ENCODE measurements at places on chromosomes 1 and 21. TPM values are rescaled to one million over a fixed set of nuclear protein-coding genes. Genes with fewer than 3 reads are reported as not detected.
A peak's percentile ranks its signal among the peaks of the same experiment; 100 is the strongest.

Gene FCRL4
- 0.15 TPM for polyA plus RNA-seq

Gene CELF3
- 4.3 TPM for polyA plus RNA-seq

Gene NOTCH2
- 0.92 TPM for polyA plus RNA-seq

Gene CFHR4
- not detected for polyA plus RNA-seq

Gene COA7
- polyA plus RNA-seq, result 5.4 TPM

Gene PTCH2
- 0.50 TPM for polyA plus RNA-seq

Gene OR2M3
- not detected for polyA plus RNA-seq

Gene FABP3
- 73.5 TPM for polyA plus RNA-seq

Gene ADAM30
- polyA plus RNA-seq, result not detected

Gene TARDBP
- polyA plus RNA-seq, result 100 TPM

- no peak for DNase-seq
These were observed 50.3 kb downstream of the TRAF5 start for GRCh38 chr1:211376807-211377470.

DNA sequence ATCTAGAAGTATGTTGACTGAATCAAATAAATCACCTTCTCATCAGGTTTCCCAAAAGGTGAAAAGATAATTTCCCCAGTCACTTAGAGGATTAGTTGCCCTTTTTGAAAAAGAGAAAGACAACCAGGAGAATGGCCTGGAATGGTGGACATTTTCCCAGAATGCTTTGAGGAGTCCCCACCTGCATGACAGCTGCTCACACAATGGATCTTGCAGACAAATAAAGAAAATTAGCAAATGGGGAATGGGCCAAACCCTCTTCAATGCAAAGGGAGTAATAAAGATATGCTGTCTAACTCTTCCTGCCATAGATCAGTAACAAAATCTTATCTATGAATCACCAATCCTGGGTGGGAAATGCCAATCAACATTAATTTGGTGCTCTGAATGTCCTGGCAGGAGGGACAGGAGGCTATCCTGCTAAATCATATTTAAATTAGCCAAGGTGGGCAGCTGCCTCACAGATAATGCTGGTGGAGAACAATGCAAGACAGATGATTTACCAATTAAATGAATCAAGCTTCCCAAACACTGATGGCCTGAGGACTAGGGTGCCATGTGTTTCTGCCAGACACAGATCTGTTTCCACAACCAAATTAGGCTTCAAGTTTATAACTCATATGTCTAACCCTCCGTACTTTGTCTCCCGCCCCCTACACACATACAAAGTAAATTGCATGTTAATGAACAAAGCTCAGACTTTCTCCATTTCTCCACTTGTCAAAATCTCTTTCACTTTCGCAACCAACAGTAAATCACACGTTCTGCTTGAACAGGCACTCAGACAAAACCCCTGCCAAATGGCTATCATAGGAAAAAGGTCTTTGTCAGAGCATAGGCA is 488.0 kb upstream of the PLXNA2 start:
- DNase-seq, result no peak

GRCh38 chr1:156129687-156130577 is 15.4 kb downstream of the LMNA start:
- peak; percentile 97 for DNase-seq

DNA sequence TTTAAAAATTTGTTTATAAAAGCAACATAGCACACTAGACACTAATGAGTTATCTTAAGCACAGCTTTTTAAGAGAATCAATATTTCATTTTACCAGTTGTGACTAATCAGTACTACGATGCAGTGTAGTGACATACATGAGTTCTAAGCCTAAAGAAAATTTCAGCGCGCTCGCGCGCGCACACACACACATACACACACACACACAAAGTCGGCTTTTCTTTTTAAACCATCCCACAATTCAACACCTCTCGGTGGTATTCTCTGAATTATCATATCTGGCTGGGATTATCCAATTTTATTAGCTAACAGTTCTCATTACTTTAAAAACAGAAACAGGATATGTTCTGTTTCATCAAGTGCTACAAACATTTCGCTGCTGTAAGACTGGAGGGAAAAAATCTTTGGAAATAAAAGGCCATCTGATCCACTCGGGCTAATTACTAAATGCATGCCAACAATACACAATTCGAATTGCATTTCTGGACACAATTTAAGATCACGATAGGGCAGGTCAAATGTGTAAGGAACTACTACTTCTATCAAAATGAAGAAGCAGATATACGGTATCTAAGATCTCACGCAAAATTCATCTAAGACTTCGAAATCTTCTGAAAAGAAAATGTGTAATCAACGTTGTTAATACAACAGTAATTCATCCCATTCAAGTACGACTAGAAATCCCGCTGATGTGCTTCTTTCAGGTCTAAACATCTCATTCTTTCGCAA is 1.2 kb downstream of the TUT4 start:
- peak; percentile 64 for DNase-seq

GRCh38 chr1:207828485-207829158 is 76.8 kb downstream of the CD46 start:
- peak; percentile 79 for DNase-seq

GRCh38 chr1:244822878-244823277 is 12.6 kb upstream of the COX20 start:
- no peak for DNase-seq

GRCh38 chr1:6014130-6014999 is 22.1 kb upstream of the NPHP4 start:
- DNase-seq, result no peak

DNA sequence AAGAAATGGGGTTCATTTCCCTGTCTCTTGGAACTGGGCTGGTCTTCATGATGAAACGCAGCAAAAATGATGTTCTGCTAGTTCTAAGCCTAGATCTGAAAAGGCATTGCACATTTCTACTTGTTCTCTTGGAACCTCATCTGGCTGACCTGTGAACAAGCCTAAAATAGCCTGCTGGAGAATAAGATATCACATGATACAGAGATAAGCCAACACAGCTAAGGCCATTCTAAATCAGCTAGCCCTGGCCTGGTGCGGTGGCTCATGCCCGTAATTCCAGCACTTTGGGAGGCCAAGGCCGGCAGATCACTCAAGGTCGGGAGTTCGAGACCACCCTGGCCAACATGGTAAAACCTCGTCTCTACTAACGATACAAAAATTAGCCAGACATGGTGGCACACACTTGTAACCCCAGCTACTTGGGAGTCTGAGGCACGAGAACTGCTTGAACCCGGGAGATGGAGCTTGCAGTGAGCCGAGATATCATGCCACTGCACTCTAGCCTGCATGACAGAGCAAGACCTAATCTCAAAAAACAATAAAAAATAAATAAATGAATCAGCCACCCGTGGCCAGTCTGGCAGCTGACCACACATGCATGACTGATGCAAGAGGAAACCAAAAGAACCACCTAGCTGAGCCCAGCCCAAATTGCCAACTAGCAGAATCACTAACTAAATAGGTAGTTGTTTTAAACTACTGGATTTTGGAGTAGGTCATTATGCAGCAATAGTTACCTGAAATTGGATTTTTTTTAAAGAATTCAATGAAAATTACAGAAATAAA is 18.0 kb downstream of the CD244 start:
- no peak for DNase-seq

DNA sequence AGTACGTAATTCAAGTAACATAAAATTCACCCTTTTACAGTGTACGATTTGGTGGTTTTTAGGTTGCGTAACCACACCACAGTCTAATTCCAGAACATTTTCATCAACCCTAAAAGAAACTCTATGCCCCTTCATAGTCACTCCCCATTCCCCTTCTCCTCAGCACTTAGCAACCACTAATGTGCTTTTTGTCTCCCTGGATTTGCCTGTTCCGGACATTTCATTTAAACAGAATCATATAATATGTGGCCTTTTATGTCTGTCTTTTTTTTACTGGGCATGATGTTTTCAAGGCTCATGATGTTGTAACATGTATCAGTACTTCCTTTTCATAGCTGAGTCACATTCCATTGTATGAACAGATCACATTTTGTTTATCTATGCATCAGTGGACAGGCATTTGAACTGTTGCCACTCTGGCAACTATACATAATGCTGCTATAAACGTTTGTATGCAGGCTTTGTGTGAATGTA is 20.8 kb downstream of the OBSCN start:
- no peak for DNase-seq

- DNase-seq, result peak; percentile 65
These were observed 52.8 kb upstream of the TMPRSS2 start for GRCh38 chr21:41560661-41561158.

- no peak for DNase-seq
These were observed 42.0 kb upstream of the PALMD start for GRCh38 chr1:99603699-99604560.

DNA sequence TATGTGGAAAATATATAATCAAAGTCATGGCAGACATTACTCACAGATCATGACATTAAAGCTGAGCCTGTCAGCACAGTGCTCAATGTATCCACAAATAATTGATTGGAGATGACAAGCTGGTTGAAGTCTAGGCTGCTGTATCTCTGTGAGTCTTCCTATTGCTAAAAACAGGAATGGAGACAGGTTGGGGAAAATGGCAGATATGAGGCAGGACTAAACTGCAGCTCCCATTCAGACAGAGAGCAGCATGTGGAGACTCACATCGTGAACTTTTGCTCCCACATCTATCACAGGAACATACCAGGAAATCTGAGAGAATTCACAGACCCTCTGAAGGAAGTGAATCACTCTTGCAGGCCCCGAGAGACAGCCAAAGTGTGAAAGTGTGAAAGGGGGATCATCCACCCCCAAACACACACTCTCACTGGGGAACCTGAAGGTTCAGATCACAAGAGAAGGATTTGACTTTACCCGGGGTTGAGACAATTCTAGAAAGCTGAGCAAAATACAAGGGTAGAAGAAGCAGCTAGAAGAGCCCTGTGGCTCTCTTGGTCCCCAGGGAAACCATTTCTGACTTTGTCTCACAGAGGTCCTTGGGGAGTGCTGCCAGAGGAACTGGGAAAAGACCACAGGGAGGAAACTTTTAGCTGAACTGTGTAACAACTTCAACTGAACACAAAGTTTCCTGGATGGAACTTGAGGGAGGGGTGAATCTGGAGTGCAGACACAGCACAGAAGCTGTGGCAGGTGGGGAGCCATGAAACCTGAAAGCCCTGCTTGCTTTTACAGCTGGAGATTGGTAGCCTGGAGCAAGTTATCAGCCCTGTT is 173.4 kb downstream of the S1PR1 start:
- no peak for DNase-seq

- DNase-seq, result no peak
These were observed 92.0 kb upstream of the KIF26B start for GRCh38 chr1:245062741-245063305.

GRCh38 chr21:42580793-42581321 is 67.2 kb downstream of the SLC37A1 start:
- DNase-seq, result no peak

DNA sequence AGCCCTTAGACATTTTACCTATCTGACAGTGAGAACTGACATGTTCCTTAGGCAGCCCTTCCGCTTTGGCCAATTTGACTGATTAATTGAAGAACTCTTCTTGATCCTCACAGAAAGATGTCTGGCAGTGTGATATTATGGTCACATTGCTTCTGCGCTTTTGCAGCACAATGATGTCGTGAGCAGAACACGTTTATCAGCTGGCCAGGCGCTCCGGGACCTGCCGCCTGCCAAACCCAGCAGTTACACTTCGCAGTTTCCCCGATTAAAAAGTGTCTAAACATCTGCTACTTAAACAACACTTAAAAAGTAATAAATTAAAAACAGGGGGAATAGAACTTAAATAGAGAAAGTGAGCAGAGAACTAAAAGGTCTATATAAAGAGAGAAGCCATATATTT is 103.5 kb upstream of the ETS2 start:
- DNase-seq, result no peak

DNA sequence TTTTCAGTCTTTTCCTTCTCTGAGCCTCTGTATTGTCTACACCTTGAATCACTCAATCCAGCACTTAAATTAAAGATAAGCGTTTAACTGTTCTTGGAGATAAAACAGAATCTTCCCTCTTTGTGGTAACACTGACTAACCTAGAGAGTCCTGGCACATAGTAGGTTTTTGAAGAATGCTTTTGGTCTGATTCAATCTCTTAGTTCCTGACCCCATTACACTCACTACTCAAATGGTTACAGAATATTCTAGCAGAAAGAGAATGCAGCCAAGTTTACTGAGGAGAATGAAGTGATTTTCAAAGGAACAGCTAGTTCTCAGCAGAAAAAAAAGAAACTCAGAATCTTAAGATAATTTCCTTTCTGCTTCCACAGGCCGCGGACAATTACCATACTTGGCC is 309.2 kb upstream of the PRMT6 start:
- DNase-seq, result no peak

- no peak for DNase-seq
These were observed 8.8 kb upstream of the CCT8 start for GRCh38 chr21:29082046-29082815.

- DNase-seq, result peak; percentile 59
These were observed 75.4 kb downstream of the UBE4B start for GRCh38 chr1:10108134-10108663.

- no peak for DNase-seq
These were observed 47.8 kb downstream of the PACC1 start for GRCh38 chr1:212366901-212367300.

Data from stomach (tissue), 19 donors.